Activated T-helper 2 cell treated with anti-CD3 and anti-CD28 coated beads, Interferon-gamma antibody, Interleukin-2, Interleukin-4, amounts not matched to agents 10 μg/mL and 5 μg/mL and 100 μg/mL, durations not matched to agents 14 hours and 24 hours and 36 hours (primary cell): ENCODE measurements at places on chromosomes 5 and 9. TPM values are rescaled to one million over a fixed set of nuclear protein-coding genes. Genes with fewer than 3 reads are reported as not detected.

Gene PCDHGA10
- 0.21 and 0.34 TPM in 2 replicates for total RNA-seq

Gene FGFR4
- 1.1 and 1.2 TPM in 2 replicates for total RNA-seq

- DNase-seq: no peak
These were observed 31.7 kb downstream of the SPACA9 start for GRCh38 chr9:132910376-132910775.

- no peak for DNase-seq
These were observed 666.7 kb downstream of the LRRC70 start for GRCh38 chr5:63245271-63245670.

GRCh38 chr9:38622951-38623350 is 2.6 kb upstream of the ANKRD18A start:
- no peak for DNase-seq

DNA sequence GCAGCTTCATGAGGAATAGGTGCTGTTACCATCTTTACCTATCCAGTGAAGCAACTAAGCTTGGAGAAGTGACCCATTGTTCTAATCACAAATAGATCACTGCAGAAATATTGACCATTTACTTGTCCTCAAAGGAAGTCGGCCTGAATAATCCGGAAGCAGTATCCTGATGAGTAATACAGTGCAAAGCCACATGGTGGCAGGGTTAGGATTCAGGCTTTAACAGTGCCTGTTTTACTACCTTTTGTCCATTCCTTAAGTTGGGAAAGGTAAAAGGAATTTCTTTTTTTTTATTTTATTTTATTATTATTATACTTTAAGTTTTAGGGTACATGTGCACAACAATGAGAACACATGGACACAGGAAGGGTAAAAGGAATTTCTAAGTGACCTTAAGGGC is 336.3 kb downstream of the KDM4C start:
- DNase-seq: no peak

DNA sequence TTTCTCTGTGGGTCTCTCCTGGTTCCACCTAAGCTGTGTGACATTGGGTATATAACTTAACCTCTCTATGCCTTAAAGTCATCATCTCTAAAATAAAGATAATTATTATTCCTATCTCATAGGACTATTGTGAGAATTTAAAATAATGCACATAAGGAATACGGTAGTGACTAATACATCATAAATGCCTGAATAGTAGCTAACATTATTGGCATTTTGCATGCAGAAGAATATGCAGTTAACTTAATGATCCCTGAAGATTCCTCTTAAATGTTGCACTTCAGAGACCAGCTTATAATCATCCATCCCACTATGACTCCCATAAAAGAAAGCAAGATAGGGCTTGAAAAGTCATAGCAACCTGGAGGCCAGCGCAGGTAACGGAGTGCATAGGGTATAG is 32.4 kb downstream of the OXCT1 start:
- no peak for DNase-seq

GRCh38 chr5:150671509-150672236 is 10.6 kb downstream of the MYOZ3 start:
- no peak for DNase-seq

DNA sequence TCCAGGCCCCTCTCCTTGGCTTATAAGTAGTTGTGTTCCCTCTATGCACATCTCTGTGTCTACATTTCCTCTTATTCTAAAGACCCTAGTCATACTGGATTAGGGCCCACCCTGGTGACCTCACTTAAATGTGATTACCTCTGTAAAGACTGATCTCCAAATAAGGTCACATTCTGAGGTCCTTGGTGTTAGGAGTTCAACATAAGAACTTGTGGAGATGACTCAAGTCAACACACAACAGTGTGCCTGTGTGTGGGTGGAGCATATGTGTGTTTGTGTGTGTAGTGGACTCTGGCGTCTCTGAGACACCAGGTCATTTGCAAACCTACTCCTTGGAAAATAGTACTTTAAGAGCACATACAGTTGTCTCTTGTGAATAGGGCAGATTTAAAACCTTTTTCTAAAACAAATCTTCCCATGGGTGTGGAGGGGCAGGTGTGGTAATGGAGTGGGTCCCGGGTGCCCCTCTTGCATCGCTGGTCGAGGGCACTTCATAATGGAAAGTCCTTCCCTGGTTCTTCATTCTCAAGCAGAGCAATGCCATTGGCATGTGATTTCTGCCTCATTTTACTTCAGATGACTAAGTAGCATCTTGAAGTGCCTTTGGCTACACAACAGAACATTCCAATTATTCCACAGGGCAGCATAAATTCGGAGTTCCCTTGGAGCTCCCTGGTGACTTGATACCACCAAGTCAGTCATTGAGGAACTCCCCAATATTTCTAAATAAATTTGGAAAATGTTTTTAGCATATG is 84.4 kb downstream of the C9orf152 start:
- no peak for DNase-seq

DNA sequence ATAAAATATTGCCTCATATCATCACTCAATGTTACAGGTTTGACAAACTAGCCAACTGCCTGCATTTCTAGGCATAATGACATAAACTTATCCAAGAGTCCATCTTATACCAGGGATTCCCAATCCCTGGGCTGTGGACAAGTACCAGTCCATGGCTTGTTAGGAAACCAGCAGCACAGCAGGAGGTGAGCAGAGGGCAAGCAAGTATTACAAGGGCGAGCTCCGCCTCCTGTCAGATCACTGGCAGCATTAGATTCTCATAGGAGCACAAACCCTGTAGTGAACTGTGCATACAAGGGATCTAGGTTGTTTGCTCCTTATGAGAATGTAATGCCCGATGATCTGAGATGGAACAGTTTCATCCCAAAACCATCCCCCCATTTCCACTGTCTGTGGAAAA is 144.9 kb downstream of the PRKACG start:
- no peak for DNase-seq
